ENCODE measurements at places on chromosomes 4 and X. TPM values are rescaled to one million over a fixed set of nuclear protein-coding genes. Genes with fewer than 3 reads are reported as not detected.
A peak's percentile ranks its signal among the peaks of the same experiment; 100 is the strongest.

DNA sequence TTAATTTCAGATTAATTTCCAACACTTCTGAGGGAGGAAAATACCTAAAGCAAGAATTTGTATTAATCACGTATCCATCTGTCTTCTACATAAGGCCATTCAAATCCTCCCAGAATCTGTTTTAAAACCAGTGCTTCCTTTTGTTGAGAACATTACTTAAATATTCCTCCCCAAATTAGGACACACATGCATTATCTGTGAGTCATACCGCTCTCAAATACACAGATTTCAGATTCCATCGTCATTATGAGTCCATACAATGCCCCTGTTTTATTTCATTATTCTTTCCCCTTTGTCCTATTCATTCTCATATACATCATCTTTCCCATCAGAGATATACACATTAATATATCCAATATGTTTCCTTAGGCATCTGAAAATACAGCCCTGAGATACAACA lies 57.3 kb upstream of the PRSS12 start:
- no peak overlapping the region for H3K27ac ChIP-seq
- DNase-seq, result no peak
- H3K4me1 ChIP-seq, result peaks cover 8% of the 10 kb centered on the region
- H3K4me3 ChIP-seq, result no peak overlapping the region

DNA sequence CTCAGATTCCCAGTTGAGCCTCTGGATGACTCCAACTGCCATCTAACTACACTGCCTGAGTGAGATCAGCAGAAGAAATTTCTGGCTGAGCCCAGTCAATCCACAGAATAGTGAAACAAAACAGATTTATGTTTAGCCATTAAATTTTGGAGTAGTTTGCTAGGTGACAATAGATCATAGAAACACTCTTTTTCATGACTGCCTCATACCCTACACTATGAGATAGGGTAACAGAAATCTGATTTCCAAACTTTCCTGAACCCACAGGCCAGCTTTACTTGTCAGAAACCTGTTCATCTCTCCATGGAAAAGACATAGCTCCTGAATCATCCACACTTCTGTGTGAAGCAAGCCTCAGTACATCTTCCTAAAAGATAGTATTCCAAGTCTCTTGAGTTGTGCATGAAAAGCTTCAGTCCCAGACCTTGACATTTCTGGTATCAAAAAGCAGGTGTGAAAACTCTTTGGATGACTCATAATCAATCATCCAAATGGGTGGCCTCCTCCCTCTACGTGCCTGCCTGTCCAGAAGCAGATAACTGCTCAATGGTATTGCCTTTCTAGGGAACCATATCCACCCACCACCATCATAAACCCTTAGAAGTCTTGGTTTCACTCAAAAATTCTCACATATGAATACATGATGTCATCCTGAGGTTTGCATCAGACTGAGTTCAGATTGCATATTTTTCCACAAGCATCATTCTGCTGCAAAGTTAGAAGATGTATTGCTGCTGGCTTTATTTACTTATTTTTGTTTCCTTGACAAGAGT lies 47.5 kb upstream of the RAP2C start:
- no peak overlapping the region for H3K4me3 ChIP-seq
- no peaks in the 10 kb centered on the region for H3K4me1 ChIP-seq
- H3K27me3 ChIP-seq, result no peaks in the 10 kb centered on the region
- H3K27ac ChIP-seq, result no peak overlapping the region
- H3K36me3 ChIP-seq, result no peaks in the 10 kb centered on the region

DNA sequence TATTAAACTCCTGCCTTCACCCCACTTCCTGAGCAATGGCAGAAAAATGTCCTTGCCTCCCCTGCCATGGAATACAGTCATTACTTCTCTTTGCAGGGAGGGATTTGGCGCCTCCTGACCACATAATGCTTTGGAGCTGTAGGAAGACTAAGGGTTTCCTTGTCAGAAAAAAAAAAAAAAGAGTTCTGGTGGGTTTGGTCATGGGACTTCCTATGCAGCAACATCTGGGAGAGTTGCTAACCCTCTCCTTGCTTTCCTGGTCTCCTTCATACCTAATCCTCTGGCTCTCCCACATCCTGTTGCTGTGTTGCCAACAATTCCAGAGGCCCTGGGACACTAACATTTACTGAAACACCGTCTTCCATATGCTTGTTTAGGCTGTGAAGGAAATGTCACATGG lies 75.1 kb upstream of the MBNL3 start:
- no peaks in the 10 kb centered on the region for H3K27me3 ChIP-seq
- H3K27ac ChIP-seq, result no peak overlapping the region
- no peak for DNase-seq

DNA sequence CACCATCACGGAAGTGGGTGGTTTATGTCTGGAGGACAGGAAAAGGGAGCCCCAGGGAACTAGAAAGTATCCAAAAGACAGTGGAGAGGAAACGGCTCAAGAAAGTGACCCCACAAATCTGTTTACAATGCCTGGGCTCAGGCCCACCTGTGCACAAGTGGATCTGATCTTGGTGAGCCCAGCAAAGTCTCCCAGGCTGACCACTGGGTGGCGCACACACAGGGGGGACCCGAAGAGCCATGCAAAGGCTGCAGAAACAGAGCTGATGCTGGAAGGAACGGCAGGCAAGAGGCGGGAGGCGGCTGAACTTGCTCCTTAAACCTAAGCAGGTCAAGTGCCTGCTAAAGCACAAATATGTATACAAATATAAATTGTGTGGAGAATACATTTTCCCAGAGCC lies 9.6 kb downstream of the HAUS7 start:
- H3K4me3 ChIP-seq, result no peak overlapping the region
- DNase-seq, result peak; percentile 65
- peaks cover 16% of the 10 kb centered on the region for H3K36me3 ChIP-seq
- H3K4me1 ChIP-seq, result no peaks in the 10 kb centered on the region
- no peaks in the 10 kb centered on the region for H3K27me3 ChIP-seq
- H3K27ac ChIP-seq, result no peak overlapping the region

- H3K27me3 ChIP-seq, result no peaks in the 10 kb centered on the region
- H3K4me3 ChIP-seq, result no peak overlapping the region
- DNase-seq, result no peak
- no peaks in the 10 kb centered on the region for H3K36me3 ChIP-seq
These were observed 13.2 kb downstream of the ELF2 start for GRCh38 chr4:139163806-139164206.

DNA sequence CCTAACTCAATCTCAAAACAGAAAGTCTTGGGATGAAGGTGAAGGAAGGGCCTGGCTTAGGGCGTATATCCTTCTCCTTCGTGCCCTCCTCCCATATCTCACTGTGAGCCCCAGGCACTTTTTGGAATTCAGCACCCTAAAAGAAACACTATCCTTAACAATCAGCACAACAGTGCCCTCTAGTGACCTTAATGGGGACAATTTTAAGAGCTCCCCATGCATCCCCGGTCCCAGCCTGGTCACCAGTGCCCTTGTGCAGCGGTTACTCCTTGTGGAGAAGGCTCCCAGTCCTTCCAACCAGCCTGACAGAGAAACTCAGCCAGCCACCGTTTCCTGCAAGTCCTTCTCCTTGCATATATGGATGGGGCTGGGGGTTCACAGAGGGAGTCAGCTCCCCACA lies 4.2 kb downstream of the PAK3 start:
- no peak overlapping the region for H3K4me3 ChIP-seq
- peaks cover 8% of the 10 kb centered on the region for H3K36me3 ChIP-seq
- H3K27ac ChIP-seq, result no peak overlapping the region
- DNase-seq, result peak; percentile 35
- peaks cover 45% of the 10 kb centered on the region for H3K27me3 ChIP-seq

GRCh38 chr4:172517391-172517790 lies 651.2 kb upstream of the GALNT7 start:
- no peak overlapping the region for H3K27ac ChIP-seq
- no peaks in the 10 kb centered on the region for H3K27me3 ChIP-seq
- H3K36me3 ChIP-seq, result no peaks in the 10 kb centered on the region
- no peak for DNase-seq
- no peak overlapping the region for H3K4me3 ChIP-seq
- no peaks in the 10 kb centered on the region for H3K4me1 ChIP-seq

- H3K27me3 ChIP-seq, result no peaks in the 10 kb centered on the region
- H3K4me3 ChIP-seq, result no peak overlapping the region
- DNase-seq, result no peak
- no peaks in the 10 kb centered on the region for H3K36me3 ChIP-seq
- peaks cover 7% of the 10 kb centered on the region for H3K4me1 ChIP-seq
These were observed 326.1 kb downstream of the SH3BGRL start for GRCh38 chrX:81527881-81528440.

DNA sequence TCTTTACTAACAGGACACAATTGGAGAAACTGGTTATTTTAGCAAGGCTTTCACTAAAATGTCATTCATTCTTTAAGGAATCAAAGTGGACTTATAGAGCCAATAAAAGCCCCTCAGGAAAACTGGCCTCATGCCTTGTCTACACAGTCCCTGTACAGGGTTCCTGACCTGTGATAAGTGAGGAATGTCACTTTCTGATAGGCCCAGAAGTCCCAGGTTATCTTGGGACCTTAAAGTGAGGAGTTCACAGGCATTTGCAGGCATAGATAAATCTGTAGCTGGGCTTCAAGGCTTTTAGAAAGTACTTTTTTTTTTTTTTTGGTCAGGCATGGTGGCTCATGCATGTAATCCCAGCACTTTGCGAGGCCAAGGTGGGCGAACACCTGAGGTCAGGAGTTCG lies 19.4 kb upstream of the STPG2 start:
- no peak overlapping the region for H3K4me3 ChIP-seq
- H3K27me3 ChIP-seq, result no peaks in the 10 kb centered on the region
- no peak overlapping the region for H3K27ac ChIP-seq
- DNase-seq, result no peak
- peaks cover 21% of the 10 kb centered on the region for H3K4me1 ChIP-seq
- H3K36me3 ChIP-seq, result no peaks in the 10 kb centered on the region

The STBD1 gene
- 3.2 TPM for total RNA-seq

The N4BP2 gene
- total RNA-seq, result 5.0 TPM

All from Calu3 (cell line).